ENCODE measurements at places on chromosomes 16 and 17. TPM values are rescaled to one million over a fixed set of nuclear protein-coding genes. Genes with fewer than 3 reads are reported as not detected.

The SLC12A3 gene
- 0.11 TPM for total RNA-seq

The TEX14 gene
- not detected for total RNA-seq

The NFE2L1 gene
- total RNA-seq: 245 TPM

The DHX40 gene
- 19.6 TPM for total RNA-seq

The SOX15 gene
- total RNA-seq: 0.84 TPM

The NRN1L gene
- total RNA-seq: 0.67 TPM

The DNAJA3 gene
- 56.7 TPM for total RNA-seq

The HS3ST3B1 gene
- total RNA-seq: 0.73 TPM

The GDPD3 gene
- total RNA-seq: 62.3 TPM

The MCRIP2 gene
- 161 TPM for total RNA-seq

The OTOP3 gene
- total RNA-seq: 2.4 TPM

The ERI2 gene
- 24.9 TPM for total RNA-seq

The PRAC1 gene
- total RNA-seq: 261 TPM

The KRT23 gene
- not detected for total RNA-seq

The C17orf50 gene
- total RNA-seq: not detected

The SLFN11 gene
- 7.7 TPM for total RNA-seq

The CAPNS2 gene
- 0.40 TPM for total RNA-seq

The CCL4L2 gene
- total RNA-seq: not detected

The SCPEP1 gene
- total RNA-seq: 15.3 TPM

The UMOD gene
- not detected for total RNA-seq

The MYH3 gene
- 1.6 TPM for total RNA-seq

Data from left colon (tissue), 2 donors.